ENCODE measurements at places on chromosomes 4 and X.

- DNase-seq: no peak
These were observed 11.5 kb upstream of the PCDH10 start for GRCh38 chr4:133137571-133137970.

DNA sequence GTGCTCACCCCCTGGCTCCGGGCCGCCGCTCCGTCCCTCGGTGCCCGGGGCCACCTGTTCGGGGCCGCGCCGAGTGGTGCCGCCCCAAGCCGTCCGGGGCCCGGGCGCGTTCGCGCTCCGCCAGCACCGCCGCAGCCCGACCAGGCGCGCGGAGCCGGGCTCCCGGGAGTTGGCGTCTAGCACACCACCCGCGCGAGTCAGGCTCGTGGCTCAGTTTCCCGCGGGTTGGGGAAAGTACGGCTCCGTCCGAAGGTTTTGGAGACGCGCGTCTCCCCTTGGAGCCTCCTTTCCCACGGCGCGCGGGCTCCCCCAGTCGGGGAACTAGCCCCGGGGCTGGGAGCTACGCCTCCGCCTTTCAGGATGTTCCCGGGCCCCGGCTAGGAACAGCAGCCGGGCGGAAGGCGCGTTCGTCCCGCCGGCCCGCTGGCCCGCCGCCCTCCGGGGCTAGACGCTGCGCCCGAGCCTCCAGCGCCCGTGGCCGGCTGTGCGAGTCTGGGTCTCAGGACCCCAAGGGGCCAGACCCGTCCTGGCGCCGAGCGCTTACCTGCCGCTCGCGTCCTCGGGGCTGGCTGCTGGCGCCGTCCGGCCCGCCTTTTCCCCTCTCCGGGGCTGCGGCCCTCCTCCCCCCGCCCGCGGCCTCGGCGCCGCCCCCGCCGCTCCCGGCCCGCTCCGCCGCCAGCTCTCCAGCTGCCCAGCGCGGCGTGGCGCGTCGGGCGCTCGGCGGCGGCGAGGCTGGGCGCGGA, at the start of gene ADGRG2:
Gene ADGRG2, minus strand, starts transcription at position 571 of the 743 bp plus-strand sequence. CDS start 53,634 bp downstream, outside the sequence.
- peak; percentile 1 for DNase-seq

GRCh38 chr4:149555799-149556198, 259.8 kb downstream of the IQCM start:
- DNase-seq: no peak

DNA sequence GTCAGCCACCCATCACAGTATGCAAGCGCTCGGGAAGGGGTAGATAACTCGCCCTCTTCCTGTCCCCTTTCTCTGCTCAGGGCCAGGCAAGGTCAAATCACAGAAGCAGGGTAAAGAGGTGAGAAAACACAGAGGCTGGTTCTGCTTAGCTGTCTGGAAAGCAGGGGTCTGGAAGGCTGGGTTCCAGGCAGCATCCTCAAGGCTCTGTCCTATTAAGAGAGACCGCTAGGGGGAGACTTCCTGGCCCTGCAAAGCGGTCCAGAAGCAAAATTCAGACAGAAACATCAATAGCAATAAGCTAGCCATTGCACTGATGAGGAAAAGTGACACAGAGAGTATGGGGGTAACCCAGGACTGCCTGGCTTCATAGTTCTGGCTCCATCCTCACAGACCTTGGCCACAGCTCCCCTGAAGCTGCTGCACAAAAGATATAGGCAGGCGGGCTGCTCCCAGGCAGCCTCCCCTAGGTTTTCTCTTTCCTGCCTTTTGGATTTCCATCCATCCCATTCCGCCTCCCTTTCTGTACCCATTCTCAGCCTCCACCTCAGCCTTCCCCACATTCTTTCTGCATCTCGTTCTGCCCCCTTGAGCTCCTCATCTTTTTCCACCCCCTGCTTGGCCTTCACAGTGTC, 308.5 kb downstream of the EVC2 start:
- DNase-seq: no peak

DNA sequence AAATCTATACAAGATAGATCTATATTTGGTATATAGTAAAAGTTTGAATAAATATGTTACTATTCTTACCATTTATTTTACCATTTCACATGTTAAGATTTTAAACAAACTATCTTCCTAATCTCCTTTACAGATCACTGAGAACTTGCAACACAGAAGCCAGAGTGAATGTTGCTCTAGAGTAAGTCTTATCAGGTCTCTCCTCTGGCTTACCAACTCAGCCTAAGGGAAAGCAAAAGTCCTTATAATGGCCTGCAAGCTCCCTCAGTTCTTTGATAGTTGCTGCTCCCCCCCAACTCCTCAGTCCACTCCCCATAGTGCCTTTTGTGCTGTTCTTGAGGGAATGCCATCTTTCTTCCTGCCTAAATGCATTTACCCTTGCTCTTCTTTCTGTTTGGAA, 25.7 kb upstream of the SLC7A11 start:
- DNase-seq: no peak

All from fibroblast of gingiva (primary cell).